ENCODE measurements at places on chromosomes 12 and 14.

GRCh38 chr14:101891471-101891870 lies 72.9 kb upstream of the DYNC1H1 start:
- no peak for DNase-seq

GRCh38 chr14:62491146-62491545 lies 554.1 kb downstream of the KCNH5 start:
- DNase-seq, result no peak

DNA sequence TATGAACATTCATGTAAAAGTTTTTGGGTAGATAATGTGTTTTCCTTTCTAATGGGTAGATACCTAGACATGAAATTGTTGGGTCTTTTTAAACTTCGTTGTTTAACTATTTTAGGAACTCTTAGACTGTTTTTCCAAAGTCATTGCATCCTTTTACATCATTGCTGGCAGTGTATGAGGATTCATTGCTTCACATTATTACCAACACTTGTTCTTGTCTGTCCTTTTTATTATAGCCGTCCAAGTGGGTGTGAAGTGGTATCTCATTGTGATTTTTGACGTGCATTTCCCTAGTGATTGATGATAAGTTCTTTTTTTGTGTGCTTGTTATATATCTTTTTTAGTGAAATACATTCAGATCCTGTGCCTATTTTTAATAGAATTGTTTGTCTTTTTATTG lies 39.4 kb downstream of the USP15 start:
- no peak for DNase-seq

GRCh38 chr12:76341436-76342030 lies 6.7 kb downstream of the BBS10 start:
- DNase-seq, result no peak

GRCh38 chr14:86203843-86204242 lies 673.9 kb downstream of the FLRT2 start:
- DNase-seq, result no peak

DNA sequence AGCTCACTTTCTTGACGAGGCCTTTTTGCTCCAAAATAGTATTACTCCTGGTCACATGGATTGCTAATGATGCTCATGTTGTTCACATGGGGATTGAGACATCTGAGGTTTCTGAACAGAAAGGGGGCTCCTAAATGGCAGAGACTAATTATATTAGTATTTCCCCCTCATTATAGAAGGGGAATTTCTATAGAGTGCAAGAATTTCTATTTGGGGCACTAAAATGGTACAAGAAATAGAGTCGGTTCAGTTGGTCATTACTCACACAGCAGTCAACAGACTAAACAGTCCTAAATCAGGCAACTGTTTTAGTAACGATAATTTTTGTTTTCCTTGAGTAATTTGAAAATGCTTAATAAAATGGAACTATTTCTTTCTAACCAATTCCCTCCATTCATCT lies 108.9 kb downstream of the DACT1 start:
- no peak for DNase-seq

DNA sequence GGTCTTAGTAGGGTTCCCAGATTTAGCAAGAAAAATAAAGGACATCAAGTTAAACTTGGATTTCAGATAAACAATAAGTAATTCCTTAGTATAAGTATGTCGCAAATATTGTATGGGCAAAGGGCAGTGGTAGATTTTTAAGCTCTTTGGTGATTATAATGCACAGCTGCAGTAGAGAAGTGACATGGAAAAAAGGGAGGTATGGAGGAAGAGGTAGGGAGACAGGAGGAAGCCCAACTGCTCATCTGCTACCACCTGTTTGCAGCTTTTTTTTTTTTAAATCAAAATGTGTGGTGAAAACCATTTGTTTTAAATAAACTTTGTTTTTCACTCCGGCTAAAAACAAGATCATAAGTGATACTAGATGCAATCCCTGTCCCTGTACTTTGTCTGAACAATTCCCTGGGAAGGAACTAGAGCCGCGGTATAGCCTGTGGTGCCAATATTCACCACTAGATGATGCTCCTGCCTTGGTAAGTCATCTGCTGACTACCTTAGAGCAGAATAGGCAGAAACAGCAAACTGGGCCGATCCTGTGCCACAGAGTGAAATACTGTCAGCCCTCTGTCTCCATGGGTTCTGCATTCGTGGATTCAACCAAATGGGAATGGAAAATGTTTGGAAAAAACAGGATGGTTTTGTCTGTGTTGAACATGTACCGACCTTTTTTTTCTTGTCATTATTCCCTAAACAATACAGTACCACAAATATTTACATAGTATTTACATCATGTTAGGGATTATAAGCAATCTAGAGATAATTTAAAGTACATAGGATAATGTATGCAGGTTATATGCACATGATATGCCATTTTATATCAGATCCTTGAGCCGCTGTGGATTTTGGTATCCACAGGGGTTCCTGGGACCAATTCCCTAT lies 62.4 kb upstream of the PLBD1 start:
- DNase-seq, result peak; percentile 39

GRCh38 chr14:36513012-36513420 lies 7.0 kb downstream of the NKX2-1 start:
- DNase-seq, result no peak

All from stimulated activated CD4-positive, alpha-beta T cell treated with anti-CD3 and anti-CD28 coated beads, TNF-alpha, amount 100 ng/mL, for 1 hour (primary cell).